ENCODE measurements at places on chromosomes 5 and 9.

- ATAC-seq, result no peak
Measured at GRCh38 chr5:76202182-76202581, 119.0 kb downstream of the SV2C start.

DNA sequence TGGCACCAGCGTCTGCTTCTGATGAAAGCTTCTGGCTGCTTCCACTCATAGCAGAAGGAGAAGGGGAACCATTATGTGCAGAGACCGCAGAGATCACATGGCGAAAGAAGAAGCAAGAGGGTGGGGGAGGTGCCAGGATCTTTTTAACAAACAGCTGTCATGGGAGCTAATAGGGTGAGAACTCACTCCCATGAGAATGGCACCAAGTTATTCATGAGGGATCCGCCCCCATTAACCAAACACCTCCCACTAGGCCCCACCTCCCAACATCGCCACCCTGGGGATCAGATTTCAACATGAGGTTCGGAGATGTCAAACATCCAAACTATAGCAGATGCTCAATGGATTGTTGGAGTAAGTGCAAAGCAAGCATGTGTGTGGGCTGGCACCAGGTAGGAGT, 125.8 kb upstream of the SLIT3 start:
- ATAC-seq, result no peak

- ATAC-seq, result no peak
Measured at GRCh38 chr9:92965759-92966517, 18.6 kb downstream of the FGD3 start.

DNA sequence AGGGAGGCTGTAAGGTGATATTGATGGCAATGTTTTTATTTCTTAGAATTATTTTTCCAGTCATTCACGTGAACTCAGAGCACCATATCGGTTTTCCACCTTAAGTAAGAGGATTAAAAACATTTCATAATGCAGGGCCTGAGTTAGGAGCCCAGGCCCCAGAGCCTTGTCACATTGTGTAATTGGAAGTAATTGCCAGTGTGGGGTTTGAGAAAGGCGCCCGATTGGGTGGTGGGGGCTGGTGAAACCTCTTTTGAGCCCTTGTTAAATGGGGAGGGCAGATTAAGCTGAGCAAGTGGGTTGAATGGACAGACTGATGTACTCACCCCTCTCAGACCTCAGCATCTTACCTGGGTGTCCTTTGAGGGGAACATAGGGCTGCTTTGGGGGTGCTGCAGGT, 116.7 kb upstream of the PITX1 start:
- ATAC-seq, result no peak

Measured in activated CD4-positive, CD25-positive, alpha-beta regulatory T cell treated with anti-CD3 and anti-CD28 coated beads, Interleukin-2, amount 50 U/mL, for 24 hours (primary cell).